Bone marrow (tissue), 2 donors: ENCODE measurements at places on chromosomes 5 and 9.

- no peak for DNase-seq
Measured at GRCh38 chr9:35845824-35846771, 17.1 kb downstream of the TMEM8B start.

DNA sequence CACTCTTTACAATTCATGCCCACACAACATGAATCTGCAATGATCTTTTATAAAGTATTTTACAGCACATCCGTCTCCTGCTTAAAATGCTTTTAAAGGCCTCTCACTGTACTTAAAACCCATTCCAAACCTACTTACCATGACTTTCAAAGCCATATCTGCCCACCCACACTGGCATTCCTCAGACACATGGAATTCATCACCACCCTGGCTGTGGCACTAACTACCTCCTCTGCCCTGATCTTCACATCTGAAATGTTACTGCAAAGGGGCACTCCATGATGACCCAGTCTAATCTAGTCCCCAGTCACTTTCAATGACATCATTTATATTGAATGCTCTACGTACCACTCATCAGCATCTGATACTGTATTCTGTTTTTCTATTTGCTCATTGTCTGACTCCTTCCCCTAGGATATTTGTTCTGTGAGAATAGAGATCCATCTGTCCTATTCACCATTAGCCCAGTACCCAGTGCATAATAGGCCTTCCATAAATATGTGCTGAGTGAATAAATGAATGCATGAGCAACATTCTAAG, 193.2 kb upstream of the KIF2A start:
- DNase-seq = no peak

DNA sequence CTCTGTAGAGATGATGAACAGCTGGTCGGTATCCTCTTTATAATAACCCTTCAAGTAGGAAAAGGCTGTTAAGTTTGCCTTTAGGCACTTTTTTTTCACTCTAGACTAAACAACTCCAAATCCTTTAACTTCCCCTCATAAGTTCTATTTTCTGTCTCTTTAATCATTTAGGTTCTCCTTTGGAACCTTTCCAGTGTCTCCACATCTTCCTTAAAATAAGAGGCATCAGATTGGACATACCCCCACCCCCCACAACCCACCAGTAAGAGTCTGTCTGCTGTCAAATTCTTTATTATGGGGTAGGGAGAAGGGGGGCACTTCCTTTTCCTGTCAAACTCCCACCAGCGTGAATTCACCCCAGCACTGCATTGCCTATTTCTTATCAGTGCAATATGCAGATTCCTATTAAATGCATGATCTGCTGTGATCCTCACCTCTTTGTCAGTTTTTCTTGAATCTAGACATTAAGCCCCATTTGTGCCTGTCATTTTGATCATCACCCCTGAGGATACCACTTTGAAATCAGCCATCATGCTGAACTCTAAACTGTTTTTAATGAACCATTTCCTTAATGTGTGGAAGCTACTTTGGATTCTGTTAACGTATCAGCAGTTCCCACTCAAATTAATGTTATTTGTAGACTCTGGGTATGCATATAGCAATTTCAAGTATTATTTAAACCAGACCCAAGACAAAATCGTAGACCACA, 212.2 kb downstream of the PDZD2 start:
- no peak for DNase-seq

DNA sequence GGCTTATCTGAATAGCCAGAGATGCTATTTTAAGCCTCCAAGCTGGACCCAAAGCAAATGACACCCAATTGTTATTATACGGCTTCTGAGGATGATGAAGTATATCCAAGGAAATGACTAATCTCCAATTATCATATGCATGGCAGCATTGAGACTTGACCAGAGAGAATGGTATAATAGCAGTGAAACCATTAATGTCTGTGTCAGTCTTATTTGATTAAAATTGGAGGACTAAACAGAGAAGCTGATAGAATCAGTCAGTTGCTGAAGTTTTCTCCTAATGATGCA, 200.5 kb downstream of the EFNA5 start:
- DNase-seq = no peak

- DNase-seq = no peak
Measured at GRCh38 chr5:83340511-83340918, 131.0 kb upstream of the VCAN start.

GRCh38 chr9:90299968-90300367, 342.7 kb downstream of the DIRAS2 start:
- DNase-seq = no peak

DNA sequence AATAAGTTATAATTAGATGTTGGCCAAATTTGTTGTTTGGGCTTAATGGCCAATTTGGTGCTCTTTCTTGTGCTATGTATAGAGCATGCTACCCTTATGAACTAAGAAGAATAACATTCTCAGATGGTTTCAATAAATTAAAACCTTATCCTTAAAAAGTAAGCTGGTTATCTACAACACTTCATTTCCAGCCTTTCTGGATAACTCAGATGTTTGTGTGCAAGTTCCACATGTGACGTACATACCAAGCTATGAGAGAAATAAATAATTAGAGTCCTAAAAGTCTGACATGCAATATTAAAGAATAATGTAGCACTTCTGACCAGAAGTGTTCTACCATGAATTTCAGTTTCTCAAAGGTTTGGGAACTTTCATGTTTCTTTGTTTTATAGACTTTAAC, 11.7 kb downstream of the MTREX start:
- no peak for DNase-seq

- no peak for DNase-seq
Measured at GRCh38 chr5:94402096-94402495, 216.3 kb downstream of the KIAA0825 start.

DNA sequence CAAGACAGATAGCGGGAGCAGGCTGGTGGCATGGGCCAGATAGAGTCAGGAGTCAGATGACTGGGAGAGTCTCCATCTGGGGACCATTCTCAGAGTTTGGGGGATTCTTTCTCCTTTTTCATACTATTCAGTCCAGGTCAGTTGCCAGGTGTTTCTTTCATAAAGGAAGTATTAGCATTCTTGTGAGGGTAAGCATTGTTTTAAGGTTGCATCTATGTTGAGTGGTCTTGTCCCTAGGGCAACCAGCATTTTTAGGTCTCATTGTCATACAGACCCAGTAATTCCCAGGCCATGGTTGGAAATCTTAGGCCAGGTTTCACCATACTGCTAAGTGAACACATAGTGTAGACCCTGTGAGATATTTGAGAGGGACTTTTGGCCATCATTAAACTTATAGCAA, 122.3 kb upstream of the POC5 start:
- no peak for DNase-seq

DNA sequence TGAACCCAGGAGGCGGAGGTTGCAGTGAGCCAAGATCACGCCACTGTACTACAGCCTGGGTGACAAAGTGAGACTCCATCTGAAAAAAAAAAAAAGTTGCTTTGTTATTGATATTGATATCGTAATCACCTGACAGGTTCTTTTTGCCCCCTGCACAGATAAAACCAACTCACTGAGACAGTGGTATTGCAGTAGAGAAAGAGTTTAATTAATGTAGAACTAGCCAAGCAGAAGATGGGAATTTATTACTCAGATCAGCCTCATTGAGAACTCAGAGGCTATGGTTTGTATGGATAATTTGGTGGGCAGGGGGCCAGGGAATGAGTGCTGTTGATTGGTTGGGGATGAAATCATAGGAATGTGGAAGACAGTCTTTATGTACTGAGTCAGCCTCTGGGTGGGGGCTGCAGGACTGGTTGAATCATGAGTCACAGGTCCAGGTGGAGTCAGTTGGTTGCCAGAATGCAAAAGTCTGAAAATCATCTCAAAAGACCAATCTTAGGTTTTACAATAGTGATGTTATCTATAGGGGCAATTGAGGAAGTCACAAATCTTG, 35.8 kb upstream of the MEGF10 start:
- DNase-seq = no peak

GRCh38 chr9:99169086-99169485, 52.7 kb downstream of the ALG2 start:
- no peak for DNase-seq

DNA sequence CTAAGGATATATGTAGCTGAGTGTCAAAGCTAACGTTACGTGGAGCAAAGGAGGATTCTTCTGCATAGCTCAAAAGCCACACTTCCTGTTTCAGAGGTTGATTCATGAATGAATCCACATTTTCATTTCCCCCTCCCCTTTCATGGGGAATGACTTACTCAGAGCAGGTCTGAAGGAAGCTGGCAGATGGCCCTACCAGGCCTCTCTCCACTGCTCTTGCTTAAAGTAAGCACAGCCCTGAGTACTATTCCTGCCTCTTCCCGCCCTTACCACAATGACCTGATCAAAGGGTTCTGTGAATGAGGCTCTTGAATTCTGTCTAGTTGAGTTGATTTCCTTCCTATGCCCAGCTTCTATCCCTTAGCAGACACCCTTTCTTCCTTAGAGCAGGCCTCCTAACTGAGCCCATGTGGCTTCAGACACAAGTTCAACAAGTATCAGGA, 6.3 kb downstream of the IGIP start:
- peak; percentile 26 for DNase-seq

DNA sequence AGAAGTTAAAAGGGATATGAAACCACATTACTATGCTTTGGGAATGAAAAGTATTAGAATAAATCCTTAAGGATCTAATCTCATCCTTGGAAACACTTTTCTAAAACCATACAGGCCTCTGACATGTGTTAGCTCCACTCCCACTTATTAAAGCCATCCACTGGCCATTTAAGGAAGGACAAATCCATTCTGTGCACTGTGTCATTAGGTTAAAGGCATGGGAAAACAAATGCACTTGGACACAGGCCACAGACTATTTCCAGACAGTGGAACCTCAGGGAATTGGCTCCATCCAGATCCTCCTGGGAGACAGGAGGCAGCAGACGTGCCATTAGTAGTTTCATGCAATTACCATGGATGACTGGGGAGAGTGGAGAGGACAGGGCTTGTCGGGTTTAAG, 454.9 kb downstream of the ENC1 start:
- no peak for DNase-seq

DNA sequence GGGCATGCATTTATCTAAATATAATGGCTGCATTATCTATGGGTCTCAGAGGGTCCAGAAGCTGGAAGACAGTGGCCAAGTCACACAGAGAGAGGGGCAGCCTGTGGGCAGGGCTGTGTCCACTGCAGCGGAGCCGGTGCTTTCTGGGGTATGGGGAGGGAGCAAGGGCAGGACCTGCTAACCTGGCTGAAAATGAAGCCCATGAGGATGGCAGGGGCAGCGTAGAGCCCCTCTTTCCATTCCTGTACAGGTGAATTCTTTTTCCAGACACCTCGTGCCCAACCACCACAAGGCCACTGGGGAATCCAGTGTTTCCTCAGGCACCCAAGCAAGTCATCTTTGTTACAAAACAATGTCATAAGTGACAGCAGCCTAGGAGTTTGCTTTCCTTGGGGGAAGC, 305.9 kb upstream of the IRX4 start:
- DNase-seq = no peak

DNA sequence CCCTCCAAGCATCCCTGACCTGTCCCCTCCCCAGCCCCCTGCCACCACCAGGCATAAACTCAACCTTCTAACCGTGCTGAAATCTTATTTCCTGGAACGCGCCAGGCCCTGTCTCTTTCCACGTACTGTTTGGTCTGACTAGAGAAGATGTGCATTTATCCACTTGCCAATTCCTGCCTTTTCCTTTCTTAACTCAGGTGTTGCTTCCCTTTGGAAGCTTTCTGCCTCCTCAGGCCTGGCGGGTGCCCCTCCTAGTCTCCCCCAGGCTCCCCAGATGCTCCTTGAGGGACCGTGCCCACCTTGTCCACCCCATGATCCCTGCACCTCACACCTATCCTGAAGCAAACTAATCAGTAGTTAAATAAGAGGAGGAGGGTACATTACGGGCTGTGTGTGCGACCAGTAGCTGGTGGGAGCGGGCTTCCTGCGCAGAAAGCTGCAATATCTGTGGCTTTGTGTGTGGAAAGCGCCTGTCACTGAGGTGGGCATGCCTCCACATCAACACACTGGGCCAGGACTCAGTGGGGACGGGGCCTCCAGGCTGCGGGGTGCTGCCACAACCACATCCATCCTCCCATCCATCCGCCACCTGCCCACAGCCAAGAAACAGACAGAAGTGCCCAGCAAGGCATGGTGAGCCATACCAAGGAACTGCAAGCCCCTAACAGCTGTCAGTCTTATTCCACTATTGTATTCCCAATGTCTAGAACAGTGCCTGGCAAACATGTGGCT, 73.5 kb downstream of the COL23A1 start:
- DNase-seq = no peak

DNA sequence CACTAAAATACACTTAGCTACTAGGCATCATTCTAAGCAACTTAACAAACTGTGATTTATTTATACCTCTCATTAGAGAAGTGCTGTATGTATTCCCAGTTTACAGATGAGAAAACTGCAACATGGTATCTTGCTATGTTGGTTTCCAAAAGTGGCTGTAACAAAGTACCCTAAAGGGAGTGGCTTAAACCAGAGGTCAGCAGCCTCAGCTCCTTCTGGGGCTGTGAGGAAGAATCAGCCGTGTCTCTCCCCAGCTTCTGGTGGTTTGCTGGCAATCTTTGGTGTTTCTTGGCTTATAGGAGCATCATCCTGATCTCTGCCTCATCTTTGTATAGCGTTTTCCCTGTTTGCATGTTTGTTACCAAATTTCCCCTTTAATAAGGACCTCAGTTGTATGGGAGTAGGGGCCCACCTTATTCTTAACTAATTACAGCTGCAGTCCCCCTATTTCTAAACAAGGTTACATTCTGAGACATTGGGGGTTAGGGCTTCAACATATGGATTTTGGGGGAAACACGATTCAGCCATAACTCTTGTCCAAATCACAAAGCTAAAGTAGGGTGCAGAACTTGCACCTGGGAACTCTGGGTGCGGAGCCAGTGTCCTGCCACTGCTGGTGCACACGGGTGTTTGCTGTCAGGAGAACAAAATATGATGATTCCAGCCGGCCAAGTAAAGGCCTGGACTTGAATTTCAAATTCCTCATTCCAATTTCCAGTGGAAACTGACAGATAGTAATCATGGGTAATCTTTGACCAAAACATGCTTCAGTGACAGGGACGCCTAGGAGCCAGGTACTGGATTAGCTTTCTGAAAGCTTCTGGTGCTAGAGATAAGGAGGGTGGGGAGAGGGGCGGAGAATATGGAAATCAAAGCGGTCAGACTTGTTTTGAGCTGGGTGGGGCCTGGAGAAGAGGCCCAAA, 43.3 kb downstream of the RAI14 start:
- DNase-seq = no peak

- no peak for DNase-seq
Measured at GRCh38 chr5:10319202-10319851, 11.6 kb upstream of the CMBL start.

DNA sequence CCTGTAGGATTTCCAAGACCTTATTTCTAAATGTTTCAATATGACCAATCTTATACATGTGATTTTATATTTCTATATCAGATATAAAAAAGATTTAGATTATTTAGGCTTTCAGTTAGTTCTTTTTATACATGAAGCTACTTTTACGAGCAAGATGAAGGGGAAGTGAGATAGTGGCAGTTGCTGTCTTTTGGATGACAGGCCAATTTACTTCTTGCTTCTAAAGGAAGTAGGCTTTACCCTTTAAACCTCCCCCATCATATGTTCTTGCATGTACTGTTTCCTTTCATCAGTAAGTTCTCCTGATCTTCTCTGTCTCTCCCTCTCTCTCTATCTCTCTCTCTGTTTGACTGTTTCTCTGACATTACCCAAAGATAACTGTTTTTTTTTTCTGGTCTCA, 4.0 kb upstream of the TYRP1 start:
- DNase-seq = peak; percentile 45
